Tibial nerve (tissue), 4 donors: ENCODE measurements at places on chromosomes 1 and 21. TPM values are rescaled to one million over a fixed set of nuclear protein-coding genes. Genes with fewer than 3 reads are reported as not detected.

DNA sequence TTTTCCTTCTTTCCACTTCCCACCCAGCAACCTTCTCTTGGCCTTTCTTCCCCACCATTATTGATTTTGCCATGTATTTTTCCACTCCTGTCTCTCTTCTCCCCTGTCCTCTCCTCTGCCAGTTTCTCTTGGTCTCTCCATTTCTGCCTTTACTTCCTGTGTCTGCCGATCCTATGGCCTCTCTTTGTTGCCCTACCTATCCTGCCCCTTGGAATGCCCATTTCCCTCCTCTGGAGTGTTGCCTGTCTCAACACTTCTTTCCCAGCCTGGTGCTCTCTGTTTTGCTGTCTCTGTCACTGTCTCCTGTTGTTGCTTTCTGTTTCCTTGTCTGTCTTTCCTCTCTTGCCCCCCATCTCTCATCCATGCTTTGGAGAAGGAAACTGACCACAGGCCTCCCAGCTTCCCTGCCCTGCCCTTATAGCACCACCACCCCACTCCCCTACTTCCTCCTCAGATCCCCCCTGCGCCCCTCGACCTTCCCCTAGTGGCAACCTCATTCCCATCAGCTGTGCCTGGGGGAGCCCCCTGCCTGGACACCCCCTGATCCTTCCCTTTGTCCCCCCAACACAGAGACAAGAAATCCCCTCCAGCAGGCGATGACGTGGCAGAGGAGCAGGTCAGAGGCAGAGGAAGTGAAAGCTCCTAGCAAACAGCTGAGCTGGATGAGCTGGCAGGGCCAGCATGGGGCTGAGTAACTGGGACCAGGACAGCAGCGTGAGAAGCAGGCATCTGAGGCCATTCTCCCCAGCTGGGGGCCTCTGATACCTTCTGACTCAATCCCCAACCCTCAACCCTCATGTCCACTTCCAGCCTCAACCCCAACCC is 6.6 kb upstream of the ETV3L start:
- DNase-seq, result no peak

The NFASC gene
- 69.9 TPM for total RNA-seq

- DNase-seq, result no peak
Measured at GRCh38 chr1:211642870-211643269, 32.6 kb downstream of the NEK2 start.

DNA sequence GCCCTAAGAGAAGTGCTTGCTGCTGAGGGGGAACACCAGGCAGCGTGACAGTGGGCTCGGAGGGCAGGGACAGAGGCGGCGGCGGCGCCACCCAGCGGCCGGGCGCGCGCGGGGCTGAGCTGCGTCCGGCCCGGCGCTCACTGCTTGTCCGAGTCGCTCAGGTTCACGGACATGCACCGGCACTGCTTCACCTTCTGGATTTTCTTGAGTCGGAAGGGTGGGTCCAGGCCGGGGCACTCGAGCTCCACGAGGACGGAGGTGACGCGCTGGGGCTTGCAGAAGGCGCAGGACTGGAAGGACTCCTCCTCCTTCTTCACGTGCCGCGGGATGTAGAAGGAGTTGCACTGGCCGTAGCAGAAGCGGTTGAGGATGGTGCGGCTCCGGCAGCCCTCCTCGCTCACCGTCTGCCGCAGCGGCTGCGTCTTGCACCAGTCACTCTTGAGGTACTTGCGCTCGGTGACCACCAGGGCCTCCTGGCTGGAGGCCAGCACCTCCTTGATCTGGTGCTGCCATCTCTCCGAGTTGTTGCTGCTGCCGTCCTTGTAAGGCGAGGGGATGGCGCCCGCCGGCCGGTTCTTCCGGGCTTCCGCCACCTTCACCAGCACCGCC is 119.0 kb downstream of the GREM2 start:
- no peak for DNase-seq

- DNase-seq, result no peak
Measured at GRCh38 chr1:53514436-53514835, 55.2 kb downstream of the DMRTB1 start.

DNA sequence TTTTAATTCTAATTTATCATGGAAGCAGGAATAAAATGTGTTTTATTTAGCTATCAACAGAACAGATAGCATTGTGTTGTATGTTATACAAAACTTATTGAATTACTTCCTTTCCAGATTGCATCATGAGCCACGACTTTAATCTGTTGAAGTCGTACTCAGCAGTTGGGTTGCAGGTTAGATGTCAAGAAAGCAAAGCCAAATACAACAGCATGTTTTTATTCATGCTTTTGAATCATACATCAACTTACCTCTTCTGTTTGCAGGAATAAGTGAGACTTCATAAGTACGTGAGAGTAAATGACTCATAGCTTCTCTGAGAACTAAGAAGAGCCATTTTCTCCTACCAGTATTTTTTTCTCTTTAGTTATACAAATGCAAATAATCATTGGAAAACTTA is 110.8 kb upstream of the ADGRL4 start:
- DNase-seq, result no peak

GRCh38 chr1:10033359-10033845 is 644 bp downstream of the UBE4B start:
- DNase-seq, result no peak

The SH2D2A gene
- 0.78 TPM for total RNA-seq

GRCh38 chr1:56491441-56491840 is 87.9 kb downstream of the PLPP3 start:
- peak; percentile 69 for DNase-seq

The TMEM269 gene
- 0.21 TPM for total RNA-seq

- no peak for DNase-seq
Measured at GRCh38 chr1:21631944-21632887, 36.9 kb downstream of the RAP1GAP start.

DNA sequence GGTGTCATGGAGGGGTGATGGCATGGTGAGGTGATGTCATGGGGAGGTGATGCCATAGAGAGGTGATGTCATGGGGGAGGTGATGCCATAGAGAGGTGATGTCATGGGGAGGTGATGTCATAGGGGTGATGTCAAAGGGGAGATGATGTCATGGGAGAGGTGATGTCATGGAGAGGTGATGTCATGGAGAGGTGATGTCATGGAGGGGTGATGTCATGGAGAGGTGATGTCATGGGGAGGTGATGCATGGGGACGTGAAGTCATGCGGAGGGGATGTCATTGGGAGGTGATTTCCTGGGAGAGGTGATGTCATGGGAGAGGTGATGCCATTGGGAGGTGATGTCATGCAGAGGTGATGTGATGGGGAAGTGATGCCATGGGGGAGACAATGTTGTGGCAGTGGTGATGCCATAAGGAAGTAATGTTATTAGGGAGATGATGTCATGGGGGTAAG is 92.1 kb upstream of the C1orf174 start:
- DNase-seq, result no peak

The SPRR2F gene
- total RNA-seq, result not detected

GRCh38 chr1:177780096-177780700 is 189.7 kb downstream of the SEC16B start:
- no peak for DNase-seq

DNA sequence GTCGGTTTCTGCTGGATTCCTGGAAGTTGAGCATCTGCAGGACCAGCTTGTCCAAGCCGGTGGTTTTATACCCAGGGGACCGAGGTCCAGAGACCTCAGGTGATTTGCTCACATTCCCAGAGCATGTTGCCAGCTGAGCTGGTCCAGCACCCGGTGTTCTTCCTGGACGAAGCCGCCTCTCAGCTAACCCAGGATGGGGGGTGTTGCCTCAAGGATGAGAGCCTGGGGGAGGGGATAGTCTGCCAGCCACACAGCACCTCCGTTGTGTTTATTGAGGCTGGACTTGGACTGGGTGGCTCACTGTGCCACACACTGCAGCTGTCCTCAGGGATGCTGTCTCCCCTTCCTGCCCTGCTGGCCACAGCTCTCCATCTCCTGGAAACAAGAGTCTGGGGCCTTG is 1.5 kb downstream of the TMEM201 start:
- no peak for DNase-seq

DNA sequence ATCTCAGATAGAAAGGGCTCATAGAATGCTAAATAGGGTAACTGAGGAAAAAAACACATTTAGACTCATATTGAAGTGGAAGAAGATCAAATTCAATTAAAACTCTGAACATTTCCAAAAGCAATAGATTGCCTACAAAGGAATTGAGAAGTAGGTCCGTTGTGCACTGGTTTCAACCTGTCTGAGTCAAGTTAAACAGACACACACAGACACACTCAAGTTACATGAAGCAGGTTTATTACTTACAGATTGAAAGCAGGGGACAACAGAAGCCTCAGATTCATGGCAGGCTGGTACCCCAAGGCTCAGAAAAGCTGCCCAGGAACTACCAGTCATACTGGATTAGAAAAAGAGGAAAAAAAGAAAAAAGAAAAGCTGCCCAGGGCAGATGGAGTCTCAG is 20.7 kb upstream of the S100A2 start:
- DNase-seq, result no peak

DNA sequence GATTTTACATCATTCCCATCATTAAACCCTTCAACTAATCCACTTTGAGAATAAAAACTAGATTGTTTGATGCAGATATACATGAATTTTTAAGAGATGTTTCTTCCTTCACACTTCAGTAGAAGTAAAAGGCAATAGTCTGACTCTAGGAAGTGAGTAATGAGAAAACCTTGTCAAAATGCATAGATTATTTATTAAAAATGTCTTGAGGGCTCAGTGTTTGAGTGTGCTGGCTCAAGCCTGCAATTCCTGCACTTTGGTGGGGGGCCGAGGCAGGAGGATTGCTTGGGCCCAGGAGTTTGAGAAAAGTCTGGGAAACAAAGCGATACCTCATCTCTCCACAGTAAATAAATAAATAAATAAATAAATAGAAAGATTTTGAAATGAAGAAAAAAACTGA is 177.1 kb downstream of the NEGR1 start:
- DNase-seq, result no peak

- no peak for DNase-seq
Measured at GRCh38 chr21:35053356-35054096, 4.4 kb upstream of the RUNX1 start.

DNA sequence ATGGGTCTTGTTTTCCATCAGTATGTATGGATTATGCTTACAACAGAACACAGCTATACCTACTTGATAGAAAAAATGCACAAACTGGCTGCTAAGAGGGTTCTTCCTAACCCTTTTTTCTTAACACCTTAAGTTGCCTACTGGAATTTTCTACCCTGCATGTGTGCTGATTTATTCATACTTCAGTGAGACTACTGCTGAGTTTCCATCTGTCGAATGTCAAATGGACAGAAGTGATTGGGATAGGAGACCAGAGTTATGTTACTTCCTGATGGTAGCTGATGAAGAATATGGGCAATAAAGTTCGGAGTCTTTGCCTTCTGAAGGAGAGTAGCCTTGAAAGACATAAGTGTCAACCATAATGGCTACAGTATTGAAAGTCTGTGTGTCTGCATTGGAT is 6.5 kb upstream of the DNM3 start:
- DNase-seq, result no peak

GRCh38 chr1:219682788-219683187 is 69.9 kb upstream of the ZC3H11B start:
- DNase-seq, result no peak

The KRTAP13-4 gene
- total RNA-seq, result not detected

DNA sequence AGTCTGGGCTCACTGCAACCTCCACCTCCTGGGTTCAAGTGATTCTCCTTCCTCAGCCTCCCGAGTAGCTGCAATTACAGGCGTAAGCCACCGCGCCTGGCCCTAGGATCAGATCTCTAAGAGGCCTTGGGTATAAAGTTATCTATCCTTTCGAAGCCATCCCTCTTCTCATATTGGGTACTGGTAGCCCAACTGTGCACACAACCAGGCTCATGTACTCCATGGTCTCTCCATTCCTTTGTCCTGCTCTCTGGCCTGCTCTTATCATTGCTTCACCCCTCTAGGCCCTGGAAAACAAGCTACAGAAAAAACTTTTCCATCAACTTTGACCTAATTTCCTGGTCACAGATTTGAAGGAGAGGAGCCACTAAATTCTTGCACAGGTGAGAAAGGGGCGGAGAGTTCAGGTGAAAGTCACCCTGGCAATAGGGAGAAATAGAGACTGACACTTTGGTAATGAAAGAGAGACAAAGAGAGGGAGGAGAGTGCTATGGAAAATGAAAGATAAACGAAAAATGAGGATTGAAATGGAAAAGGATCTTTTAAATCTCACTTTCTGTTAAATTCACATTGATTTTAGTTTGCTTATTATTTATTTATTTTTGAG is 6.0 kb downstream of the TXNIP start:
- DNase-seq, result no peak

DNA sequence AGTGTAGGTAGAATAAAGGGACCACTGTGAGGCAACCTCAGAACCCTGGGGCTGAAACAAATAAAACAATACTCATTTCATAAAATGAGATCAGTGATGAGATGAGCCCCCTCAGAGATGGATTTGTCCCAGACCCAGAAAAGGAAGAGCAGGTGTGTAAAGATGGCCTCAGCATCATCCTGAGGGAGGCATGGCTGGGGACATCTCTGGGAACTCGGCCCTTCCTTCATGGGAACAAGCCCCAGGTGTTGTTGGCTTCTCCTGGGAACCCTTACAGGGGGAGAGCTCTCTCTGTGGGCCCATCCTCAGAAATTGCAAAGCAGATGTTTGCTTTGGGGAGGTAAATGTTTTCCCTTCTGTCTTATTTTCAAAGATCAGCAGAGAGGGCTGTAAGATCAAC is 133.2 kb upstream of the USP24 start:
- DNase-seq, result no peak

- no peak for DNase-seq
Measured at GRCh38 chr1:198959676-198960075, 320.8 kb downstream of the PTPRC start.

GRCh38 chr1:46134660-46135331 is 2.4 kb upstream of the PIK3R3 start:
- DNase-seq, result no peak

GRCh38 chr1:221602830-221603229 is 139.1 kb downstream of the DUSP10 start:
- DNase-seq, result no peak

DNA sequence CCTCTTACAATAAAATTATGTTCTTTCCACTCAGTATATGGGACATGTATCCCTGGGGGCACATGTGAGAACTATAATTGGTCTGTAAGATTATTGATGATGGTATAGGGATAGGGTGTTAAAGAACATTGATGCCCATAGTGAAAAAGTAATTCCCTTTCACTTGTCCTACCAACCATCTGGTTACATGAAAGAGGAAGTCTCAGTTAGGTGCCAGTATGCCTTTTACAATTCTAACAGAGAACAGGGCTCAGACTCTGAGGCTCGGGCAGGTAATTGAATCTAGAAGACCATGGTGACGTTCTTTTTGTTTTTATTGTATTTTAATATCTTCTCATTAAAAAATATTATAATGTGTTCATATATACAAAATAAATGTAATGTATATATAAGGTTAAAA is 113.6 kb downstream of the FGGY start:
- DNase-seq, result no peak

- DNase-seq, result no peak
Measured at GRCh38 chr1:34695580-34695979, 59.3 kb upstream of the GJB5 start.

GRCh38 chr1:59512702-59513101 is 215.8 kb downstream of the FGGY start:
- no peak for DNase-seq

DNA sequence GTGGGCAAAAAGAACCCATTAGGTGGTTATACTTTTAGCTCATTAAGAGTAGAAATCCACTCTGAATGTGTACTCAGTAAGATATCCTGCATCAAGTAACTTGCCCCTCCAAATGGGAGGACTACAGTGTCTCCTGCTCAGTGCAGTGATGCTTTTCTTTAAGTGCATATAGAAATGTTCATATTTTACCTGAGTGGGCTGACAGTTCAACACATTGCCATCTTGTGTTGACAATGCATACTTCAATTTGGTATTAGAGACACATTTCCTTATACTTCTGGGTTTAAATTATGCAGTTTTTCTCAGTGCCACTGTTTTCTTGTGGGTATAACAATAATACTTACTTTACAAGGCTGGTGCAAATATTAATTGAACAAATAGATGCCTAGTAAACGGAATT is 318.6 kb upstream of the TMPRSS15 start:
- DNase-seq, result no peak
